Cardiac septum (tissue), 1 donor: ENCODE measurements at places on chromosomes 4 and X. TPM values are rescaled to one million over a fixed set of nuclear protein-coding genes. Genes with fewer than 3 reads are reported as not detected.

The SLC38A5 gene
- 2.2 TPM for total RNA-seq

The NDST4 gene
- total RNA-seq = not detected

The VCX3B gene
- total RNA-seq = not detected

The CTAG1B gene
- total RNA-seq = not detected

The SLC25A43 gene
- 2.1 TPM for total RNA-seq

The CPZ gene
- 0.30 TPM for total RNA-seq

The MPC1L gene
- total RNA-seq = not detected

The BEND2 gene
- 0.24 TPM for total RNA-seq

The SLC7A11 gene
- total RNA-seq = 0.19 TPM

The TSPAN5 gene
- 8.6 TPM for total RNA-seq

The BTK gene
- 1.3 TPM for total RNA-seq

The CXCL11 gene
- 0.32 TPM for total RNA-seq

The PRKX gene
- 3.8 TPM for total RNA-seq

The MAGEA3 gene
- not detected for total RNA-seq

The MPP1 gene
- 30.0 TPM for total RNA-seq

The RUFY3 gene
- 26.1 TPM for total RNA-seq

The GPR143 gene
- not detected for total RNA-seq
